ENCODE measurements at places on chromosomes 13 and 19.

DNA sequence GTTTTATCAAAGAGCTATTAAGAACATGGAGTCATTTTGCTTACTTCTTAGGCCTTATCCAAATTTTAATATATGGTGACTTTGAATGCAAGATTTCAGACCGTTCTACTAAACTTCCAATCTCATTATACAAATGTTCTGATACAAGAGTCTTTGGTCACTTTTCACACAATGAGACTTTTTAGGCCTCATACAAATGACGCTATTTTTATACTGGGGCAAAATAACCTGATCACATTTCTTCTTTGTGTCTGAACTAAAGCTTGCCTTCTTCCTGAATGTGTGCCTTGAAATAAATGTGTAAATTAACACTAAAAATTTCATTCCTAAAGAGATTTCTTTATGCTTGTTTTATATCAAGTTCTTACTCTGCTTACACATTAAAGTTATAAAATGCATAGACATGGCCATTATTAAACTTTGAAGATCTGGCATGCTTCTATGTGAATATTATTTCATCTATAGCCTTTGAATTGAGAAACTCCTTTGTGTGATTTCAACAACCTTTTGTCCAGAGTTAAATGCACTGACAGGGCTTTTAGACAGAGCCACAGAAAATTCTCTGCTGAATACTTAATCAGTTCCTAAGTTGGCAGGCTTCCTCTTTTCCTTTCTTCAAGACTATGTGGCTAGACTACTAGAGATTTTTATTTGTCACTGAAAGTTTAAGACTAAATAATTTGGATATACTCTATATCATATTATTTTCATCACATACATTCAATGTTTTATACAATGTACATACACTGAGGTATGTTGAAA, 86.1 kb downstream of the EDNRB start:
- DNase-seq = no peak

GRCh38 chr19:50844296-50844935, 10.3 kb upstream of the KLK3 start:
- DNase-seq = no peak

- DNase-seq = no peak
Measured at GRCh38 chr13:77506874-77507273, 28.6 kb upstream of the SCEL start.

DNA sequence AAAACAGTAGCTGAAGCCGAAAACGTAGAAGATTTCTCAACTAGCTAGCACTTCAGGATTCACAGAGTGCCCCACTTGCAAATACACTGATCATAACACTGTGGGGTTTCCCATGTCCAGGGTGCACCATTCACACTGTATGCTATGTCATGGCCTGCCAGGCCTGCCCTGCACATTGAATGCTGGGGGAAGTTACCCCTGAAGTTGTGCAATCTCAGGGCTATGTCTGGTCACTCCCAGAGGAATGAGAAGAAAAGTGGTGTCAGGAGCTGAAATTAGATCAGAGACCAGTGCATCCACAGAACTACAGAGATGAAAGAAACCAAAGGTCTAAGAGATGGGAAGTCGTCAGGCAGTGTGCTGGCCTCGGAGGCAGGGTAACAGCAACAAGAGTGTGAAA, 196.8 kb downstream of the RAP2A start:
- no peak for DNase-seq

DNA sequence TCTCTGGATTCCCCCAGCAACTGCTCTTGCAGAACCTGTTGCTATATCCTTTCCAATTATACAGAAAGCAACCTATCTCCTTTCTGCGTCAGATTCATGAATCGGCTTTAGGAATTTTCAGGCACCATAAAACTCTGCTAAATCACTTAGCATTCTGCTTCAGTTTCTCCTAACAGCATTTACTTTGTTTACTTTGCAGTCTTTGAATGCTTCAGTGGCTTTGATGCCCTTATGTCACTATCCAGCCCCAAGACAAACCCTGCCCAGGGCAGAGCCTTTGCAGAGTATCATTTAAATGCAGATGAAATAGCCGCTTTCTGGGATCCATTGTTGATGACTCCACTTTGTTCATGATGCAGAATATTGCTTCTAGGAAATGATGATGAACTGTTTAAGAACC, 43.1 kb downstream of the SLITRK1 start:
- no peak for DNase-seq

GRCh38 chr19:18931316-18932162, 9.5 kb downstream of the HOMER3 start:
- no peak for DNase-seq

- DNase-seq = no peak
Measured at GRCh38 chr13:112776354-112776753, 86.5 kb downstream of the ATP11A start.

DNA sequence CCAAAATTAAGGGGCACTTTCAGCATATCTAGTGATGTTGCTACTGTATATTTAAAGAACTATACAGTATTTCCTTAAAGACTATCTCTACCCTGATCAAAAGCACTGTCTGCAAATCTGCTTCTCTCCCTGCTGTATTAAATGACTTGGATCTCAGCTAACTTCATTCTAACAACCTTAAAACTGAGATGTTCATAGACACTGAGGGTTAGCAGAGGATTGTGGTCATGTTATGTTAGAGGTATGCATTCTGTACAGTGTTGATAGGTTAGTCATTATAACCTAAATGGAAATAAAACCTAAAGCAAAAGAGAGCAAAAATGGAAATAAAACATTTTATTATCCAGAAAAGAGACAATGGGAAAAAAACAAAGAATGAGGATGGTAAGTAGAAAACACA, 9.9 kb downstream of the GPR183 start:
- no peak for DNase-seq

- no peak for DNase-seq
Measured at GRCh38 chr13:28475916-28476725, 18.8 kb downstream of the FLT1 start.

DNA sequence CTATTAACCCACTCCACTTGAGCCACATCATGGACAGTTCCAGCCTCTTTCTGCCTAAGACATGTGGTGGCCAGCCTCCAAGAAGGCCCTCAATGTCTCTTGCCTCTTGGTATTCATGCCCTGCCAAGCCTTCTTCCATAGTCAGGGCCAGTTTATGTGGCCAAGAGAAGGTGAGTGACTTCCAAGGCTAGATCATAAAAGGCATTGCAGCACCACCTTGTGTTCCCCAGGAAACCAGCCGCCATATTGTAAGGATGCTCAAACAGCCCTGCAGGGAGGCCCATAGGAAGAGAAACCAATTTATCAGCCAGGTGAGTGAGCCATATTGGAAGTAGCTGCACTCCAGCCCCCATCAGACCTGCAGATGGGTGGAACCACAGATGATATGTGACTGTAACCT, 12.3 kb upstream of the DNMT1 start:
- no peak for DNase-seq

- no peak for DNase-seq
Measured at GRCh38 chr13:20340136-20340758, 108.1 kb upstream of the GJB6 start.

DNA sequence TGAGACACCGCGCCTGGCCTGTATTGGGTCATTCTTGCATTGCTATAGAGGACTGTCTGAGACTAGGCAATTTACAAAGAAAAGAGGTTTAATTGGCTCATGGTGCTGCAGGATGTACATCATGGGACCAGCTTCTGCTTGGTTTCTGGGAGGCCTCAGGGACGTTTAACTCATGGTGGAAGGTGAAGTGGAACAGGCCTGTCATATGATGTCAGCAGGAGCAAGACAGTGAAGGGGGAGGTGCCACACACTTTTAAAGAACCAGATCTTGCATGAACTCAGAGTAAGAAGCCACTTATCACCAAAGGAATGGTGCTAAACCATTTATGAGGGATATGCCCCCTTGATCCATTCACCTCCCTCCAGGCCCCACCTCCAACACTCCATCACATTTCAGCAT, 18.7 kb downstream of the CARD8 start:
- no peak for DNase-seq

DNA sequence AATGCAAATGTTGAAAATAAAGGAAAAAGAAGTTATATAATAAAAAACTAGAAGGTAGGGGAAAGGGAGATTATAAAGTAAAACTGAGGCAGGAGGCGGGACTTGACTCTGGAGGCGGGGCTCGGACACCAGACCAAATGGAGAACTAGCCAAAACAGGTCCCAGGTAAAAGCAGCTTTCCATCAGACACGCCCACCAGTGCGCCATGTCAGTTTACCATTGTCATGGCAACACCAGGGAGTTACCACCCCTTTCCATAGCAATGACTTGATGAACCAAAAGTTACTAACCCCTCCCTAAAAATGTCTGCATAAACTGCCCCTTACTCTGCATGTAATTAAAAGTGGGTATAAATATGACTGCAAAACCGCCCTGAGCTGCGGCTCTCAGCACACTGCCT, 70.9 kb downstream of the PEPD start:
- DNase-seq = no peak

GRCh38 chr13:23605831-23606230, 35.6 kb downstream of the TNFRSF19 start:
- no peak for DNase-seq

- no peak for DNase-seq
Measured at GRCh38 chr13:110570886-110571285, 9.4 kb upstream of the RAB20 start.

All from cardiac septum (tissue), 1 donor.